Stimulated activated CD4-positive, alpha-beta T cell treated with anti-CD3 and anti-CD28 coated beads, Interleukin-15, amount 100 ng/mL, for 1 hour (primary cell): ENCODE measurements at places on chromosomes 1 and 21.

DNA sequence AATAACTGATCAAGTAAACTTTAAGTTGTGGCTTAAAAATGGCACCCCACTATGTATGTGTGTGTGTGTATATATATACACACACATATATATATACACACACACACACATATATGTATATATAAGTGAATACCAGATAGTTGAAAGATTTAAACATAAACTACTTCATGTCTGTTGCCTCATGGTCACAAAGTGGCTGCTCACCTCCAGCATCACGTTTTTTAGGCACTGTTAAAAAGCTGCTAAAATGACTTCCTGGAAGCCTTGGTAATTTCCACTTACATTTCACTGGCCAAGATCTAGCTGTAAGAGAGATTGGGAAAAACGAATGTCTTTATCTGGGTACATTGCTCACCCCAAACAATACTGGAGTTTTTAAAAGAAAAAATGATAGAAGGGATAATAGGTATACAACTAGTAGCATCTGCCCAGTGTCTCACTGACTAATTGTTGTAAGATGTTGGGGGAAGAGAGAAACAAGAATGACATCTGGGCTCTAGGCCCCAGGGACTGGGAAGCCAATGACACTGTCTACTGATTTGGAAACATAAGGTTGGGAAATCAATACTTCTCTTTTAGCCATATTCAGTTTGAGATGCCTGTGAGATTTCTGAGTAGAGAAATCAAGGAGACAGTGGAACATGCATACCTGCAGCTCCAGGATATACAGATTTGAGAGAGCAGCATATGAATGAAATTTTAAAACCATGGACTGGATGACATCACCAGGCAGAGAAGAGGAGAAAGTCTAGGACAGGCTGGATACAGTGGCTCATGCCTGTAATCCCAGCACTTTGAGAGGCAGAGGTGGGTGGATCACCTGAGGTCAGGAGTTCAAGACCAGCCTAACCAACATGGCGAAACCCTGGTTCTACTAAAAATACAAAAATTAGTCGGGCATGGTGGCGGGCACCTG, 42.8 kb downstream of the CLDN14 start:
- DNase-seq: no peak

DNA sequence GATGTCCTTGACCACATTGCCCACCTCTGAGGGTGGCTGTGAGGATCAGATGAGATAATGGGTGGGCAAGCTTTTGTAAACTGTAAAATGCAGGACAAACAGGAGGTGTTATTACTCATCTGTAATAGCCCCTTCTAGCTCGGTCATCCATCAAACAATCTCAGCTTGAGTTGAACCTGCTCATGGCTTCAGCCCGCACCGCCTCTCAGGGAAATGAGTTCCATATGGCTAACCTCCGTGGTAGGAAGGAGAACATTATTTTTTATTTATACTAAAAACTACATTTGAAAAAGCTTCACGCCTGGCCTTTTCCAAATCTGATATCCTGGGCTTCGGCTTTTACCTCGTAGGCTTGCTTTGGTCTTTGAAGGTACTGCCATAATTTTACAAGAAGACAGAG, 116.2 kb upstream of the USP24 start:
- no peak for DNase-seq

- DNase-seq: peak; percentile 63
Observed at GRCh38 chr1:20493839-20494608, 8.0 kb upstream of the CAMK2N1 start.

- no peak for DNase-seq
Observed at GRCh38 chr1:5585256-5585655, 407.0 kb downstream of the NPHP4 start.

DNA sequence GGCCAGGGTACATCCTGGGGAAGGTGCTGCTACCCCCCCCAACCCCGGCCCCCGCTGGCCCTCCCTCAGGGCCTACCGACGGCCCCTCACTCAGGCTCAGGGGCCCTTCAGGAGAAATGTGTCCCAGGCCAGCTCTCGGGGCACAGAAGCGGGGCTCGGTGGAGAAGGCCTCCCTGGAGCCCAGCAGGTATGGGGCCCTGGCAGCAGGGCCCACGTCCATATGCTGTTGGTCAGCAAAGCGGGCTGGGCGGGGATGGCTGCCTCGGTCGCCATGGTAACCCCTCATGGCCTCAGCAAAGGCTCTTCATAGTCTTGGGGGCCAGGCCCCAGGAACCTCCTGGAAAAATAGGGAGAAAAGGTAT, 24.4 kb downstream of the DLGAP3 start:
- no peak for DNase-seq

GRCh38 chr1:180586671-180587155, 27.9 kb downstream of the OVAAL start:
- no peak for DNase-seq

DNA sequence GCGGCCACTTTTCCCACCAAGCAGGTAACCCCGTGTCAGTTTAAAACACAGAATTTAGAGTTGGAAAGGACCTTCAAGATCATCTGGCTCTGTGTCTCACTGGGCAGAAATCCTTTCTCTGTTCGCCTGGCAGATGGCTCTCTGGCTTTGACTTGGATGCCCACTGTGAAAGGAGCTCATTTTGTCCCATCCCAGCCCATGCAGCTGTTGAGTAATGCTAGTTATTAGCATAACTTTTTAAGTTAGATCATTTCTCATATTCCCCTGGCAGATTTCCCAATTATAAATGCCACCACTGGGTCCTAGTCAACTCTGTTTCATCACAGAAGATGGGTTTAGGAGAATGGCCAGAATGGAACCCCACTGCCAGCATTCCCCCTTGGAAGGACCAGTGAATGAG, 55.9 kb downstream of the SLC35F3 start:
- no peak for DNase-seq

GRCh38 chr1:163523375-163524029, 201.7 kb downstream of the NUF2 start:
- no peak for DNase-seq

DNA sequence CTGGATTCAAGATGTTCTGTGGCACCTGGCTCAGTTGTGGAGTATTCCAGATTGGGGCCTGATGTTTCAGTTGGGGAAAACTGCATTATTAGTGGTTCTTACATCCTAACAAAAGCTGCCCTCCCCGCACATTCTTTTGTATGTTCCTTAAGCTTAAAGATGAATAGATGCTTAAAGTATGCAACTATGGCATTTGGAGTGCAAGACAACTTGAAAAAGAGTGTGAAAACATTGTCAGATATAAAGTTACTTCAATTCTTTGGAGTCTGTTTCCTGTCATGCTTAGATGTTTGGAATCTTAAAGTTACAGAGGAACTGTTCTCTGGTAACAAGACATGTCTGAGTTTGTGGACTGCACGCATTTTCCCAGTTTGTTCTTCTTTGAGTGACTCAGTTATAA, 7.2 kb downstream of the FPGT start:
- DNase-seq: no peak

DNA sequence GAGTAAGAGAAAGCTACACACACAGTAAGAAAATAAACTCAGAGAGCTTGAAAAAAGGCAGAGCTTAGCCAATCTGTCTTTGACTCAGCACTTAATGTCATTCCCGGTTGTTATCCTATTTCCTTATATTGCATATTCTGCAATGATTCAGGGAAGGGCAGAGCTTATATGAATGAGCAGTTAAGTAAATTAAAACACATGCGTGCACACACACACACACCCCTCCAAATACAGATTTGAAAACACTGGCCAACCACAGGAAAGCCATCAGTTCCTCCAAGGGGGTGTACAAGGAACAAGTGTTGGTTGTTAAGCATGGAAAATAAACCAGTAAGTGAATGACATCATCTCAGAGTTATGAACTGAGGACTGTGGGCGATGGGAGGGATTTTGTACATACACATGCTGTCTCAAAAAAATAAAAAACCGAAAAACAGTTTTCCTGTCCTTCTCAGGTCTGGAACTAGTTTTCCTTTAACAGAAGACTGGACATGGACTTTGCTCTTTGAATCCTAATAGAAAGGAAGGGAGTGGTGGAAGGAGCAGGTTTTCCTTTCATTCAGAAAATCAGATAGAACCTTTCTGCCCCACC, 1.0 kb downstream of the IQGAP3 start:
- no peak for DNase-seq

DNA sequence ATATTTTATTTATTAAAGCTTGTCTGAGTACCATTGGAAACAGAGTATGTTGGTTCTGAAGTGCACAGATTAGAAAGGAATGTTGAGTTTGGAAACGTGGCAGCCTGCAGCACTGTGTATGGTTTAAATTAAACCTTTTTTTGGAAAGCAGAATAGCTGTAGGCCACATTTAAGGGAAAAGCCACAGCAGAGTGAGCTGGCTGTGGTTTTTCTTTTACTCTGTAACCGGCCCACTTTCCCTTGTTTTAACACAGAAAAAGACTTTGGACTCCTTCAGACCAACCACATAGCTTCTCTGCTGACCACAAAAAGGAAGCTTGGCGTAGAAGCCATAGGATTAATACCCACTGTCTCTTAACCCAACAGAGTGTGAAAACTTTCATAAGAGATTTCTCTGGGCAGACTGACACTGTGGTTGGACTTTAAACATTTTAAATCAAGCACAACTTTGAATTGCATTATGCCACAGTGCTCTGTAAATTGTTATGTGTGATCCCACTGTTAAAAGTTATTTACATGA, 75.2 kb downstream of the NFIA start:
- no peak for DNase-seq

GRCh38 chr1:3545363-3546047, 65.8 kb downstream of the MEGF6 start:
- no peak for DNase-seq

DNA sequence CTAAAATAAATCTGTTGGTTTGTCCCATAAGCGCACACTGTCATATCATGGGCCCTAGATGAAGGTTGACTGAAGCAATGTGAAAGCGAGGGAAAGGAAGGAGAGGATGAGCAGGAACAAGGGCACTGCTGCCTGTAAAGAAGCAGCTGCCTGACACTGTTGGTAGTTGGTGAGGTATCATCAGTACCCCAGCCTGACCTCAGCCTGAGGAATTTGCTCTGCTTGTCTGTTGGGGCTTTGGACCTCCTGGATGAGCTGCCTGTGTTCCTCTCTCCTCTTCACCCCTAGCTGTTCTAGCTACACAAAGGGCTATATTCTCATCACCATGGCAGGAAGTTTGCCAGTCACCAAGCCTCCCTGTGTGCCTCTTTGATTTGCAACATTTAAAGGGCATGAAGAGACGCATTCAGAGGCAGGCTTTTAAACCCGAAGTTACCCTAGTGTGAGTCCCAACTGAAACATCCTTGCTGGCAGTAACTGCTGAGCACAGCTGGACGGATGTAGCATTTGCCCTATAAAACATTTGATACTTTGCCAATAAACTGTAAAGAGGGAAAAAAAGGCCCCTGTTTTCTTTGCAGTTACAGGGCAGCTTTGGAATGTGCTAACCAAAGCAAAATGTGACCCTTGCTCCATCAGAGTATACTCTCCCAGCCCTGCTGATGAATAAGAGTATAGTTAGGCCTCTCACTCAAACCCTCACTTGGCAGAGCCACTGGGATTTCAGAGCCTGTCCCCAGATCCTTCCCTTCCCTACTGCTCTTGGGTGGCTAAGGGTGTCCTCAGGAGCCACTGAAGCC, 22.2 kb upstream of the SPATA6 start:
- DNase-seq: no peak

DNA sequence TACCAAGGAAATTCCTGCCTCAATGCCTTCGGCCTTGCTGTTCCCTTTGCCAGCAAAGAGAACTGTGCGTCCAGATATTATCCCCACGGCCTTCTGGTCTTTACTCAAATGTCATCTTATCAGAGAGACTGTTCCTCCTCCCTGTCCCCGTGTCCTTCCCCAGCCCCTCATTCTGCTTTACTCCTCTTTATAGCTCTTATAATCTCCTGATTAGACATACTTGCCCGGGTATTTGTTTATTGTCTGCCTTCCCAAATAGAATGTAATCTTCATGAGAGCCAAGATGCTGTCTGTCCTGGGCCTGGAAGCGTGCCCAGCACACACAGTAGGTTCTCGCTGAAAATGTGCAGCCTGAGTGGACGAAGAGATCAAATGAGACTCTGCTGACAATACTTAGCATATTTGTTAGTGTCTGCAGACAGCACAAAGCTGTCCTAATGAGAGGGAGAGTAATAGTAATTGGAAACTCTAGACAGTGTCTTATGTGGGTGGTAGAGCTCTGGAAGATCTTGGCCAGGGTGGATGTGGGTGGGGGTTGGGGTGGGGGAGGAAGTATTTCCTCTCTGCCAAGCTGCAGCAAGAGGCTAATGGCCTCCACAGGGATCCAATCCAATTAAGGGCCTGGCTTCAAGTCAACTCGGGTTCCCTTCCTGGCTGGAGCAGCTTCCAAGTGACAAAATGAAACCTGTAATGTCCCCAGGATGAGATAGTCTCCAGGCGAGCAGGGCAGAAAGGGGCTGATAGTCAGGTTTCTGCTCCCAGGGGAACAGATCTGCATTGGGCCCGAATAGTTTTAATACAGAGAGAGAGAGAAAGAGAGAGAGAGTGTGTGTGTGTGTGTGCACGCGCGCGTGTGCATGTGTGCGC, 9.5 kb upstream of the CLIC4 start:
- no peak for DNase-seq

DNA sequence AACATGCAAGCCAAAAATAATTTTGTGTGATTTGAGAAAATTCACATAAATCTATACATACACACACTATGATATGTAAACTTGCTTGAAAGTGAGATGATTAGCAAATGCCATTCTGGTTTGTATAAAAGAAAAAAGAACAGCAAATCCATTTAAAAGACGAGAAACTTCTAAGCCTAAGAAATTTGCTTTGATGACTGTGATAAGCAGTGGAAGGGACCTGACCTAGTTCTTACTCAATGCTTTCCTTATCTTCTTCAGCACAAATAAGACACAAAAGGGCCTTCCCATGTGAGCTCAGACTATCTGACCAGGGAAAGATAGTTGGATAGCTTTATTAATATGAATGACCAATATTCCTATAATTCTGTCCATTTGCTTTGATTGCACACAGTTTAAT, 25.3 kb upstream of the NMNAT2 start:
- no peak for DNase-seq

- DNase-seq: no peak
Observed at GRCh38 chr1:110310300-110310699, 28.9 kb upstream of the RBM15 start.
